ENCODE measurements at places on chromosomes 1 and 21.

DNA sequence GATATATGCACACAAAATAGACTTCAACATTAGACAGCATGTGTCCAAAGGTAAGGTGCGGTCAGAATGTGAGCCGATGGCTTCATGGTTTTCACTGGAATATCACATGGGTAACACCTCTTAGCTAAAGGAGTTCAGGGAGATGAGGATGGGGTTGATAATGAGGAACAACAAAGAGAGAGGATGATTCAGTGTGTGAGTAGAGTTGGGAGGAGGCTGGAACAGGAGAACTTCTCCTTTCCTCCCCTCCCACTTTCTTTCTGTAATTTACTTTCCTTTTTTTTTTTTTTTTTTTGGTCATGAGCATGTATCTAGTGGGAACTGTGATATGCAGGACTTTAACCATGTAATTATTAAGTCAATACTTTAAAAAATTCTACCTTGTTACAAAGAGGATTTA is 99.4 kb downstream of the FASLG start:
- no peak for DNase-seq

DNA sequence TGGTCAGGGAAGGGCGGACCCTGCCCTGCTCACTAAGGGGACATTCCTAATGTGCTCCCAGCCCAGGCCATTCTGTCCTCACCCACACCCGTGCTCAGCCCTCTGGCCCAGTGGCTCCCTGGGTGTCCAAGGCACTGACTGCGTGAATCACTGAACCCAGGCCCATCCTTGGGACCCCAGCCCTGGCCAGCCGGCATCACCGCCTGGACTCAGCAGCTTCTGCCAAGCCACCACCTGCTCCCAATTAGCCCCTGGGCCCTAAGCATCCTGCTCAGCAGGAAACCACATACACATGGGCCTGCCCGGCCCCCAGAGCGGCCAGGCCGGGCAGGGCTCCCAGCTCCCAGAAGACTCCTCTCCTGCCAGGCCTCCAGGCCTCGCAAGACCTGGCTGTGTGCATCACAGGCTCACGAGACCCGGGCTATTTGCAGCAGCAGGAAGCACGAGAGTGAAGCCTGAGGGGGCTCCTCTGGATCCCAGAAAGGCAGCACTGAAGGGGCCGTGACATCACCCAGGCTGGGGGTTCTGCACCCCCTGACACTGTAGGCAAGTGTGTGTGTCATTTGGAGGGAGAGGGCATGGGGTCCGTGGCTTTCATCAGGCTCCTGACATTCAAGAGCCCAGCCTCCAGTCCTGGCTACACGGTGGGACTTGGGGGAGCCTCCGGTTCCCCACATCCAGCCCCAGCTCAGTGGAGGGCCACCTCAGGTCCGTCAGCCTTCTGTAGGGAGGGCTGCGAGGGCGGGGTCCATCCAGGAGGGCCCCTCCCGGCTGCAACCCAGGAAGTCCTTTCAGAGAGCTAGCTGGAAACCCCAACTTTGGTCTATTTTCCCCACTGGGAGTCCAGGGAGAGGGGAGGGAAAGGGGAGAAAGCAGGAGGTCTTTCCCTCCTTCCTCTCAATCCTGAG is 1.6 kb downstream of the MFAP2 start:
- peak; percentile 97 for DNase-seq

DNA sequence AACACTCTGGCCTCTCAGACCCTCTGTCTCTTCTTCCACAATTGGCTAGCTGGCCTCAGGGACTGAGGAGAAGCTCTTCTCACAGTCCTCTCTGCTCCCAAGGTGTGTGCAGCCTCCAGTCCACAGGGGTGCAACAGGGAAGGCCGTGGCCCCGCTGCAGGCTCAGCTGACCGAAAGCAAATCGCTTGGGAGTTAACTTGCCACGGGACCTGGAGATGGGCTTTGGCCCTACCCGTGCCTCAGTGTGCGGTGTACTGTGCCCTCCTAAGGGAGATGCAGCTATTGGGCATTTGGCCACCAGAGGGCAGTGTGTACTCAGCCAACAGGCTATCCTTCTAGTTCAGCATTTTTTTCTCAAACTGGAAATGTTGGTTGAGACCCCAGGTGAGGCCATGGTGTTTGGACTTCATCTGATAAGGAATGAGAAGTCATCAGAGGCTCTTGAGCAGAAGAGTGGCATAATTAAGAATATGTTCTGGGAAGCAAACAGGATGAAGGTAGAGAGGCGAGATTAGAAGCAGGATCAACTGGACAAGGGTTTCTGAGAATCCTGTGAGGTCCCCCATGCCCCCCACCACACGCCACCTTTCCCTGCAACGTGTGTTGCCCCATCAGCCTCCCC is 42.5 kb upstream of the TMEM125 start:
- DNase-seq, result peak; percentile 76

GRCh38 chr1:159854116-159854692 is 8.3 kb downstream of the VSIG8 start:
- DNase-seq, result peak; percentile 68

GRCh38 chr1:198805498-198806151 is 166.8 kb downstream of the PTPRC start:
- no peak for DNase-seq

GRCh38 chr21:34974162-34974981 is 74.7 kb downstream of the RUNX1 start:
- no peak for DNase-seq

- peak; percentile 53 for DNase-seq
Observed at GRCh38 chr1:44405031-44405797, at the start of gene RNF220. RNF220 (plus strand) TSS chr1:44405255.

DNA sequence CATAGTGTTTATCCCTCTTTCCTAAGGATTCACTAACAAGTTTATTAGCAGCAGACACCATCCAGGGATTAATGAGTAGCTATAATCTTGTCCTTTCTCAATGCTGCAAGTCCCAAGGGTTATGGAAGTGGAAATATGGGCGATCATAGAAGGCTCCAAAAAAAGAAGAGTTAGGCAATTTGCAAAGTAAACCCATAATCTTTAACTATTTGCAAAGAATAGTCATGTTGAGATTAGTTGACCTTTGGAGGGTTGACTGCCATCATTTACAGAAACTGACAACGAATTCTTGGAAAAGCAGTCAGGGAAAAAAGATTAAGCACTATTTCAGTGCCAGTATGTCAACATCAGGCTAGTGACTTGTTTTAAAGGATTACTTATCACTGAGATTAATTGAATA is 169.9 kb downstream of the KCNT2 start:
- no peak for DNase-seq

GRCh38 chr1:154863315-154864174 is 6.5 kb downstream of the KCNN3 start:
- DNase-seq, result no peak

DNA sequence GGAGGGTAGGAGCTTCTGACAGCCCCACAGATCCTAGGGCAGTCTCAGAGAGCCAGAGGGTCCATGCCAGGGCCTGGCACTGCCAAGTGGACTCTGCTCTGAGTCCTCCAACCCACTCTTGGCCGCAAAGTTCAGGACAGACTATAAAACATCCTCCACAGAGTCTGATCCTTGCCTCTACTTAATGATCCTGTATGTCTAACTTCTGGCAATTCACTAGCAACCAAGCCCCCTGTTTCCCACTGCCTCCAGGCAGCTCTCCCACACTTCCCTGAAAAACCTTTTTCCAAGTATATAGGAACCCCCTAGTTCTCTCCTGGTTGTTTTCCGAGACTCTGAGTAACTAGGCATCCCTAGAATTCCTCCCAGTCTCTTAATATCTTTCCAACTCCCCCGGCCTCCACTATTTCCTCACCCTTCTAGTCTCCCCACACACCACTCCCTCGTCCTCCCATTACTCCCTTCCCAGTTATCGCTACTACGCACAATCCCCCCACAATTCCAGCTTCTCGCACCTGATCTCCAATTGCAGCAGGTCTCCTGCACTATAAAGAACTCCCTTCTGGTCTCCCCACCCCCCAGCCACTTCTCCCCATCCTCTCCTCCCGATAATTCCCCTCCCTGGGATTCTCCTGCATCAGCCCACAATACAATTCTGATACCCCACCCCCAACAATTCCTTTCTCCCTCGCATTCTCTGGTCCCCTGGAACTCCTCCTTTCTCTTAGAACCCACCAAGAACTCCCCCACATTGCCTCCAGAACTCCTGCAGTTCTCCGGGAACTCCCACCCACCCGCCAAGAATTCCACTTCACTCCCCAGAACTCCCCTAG is 574 bp downstream of the IGSF9 start:
- DNase-seq, result no peak

- DNase-seq, result no peak
Observed at GRCh38 chr21:46428987-46429710, 29.5 kb upstream of the DIP2A start.

GRCh38 chr1:165436994-165437393 is 7.9 kb downstream of the RXRG start:
- no peak for DNase-seq

DNA sequence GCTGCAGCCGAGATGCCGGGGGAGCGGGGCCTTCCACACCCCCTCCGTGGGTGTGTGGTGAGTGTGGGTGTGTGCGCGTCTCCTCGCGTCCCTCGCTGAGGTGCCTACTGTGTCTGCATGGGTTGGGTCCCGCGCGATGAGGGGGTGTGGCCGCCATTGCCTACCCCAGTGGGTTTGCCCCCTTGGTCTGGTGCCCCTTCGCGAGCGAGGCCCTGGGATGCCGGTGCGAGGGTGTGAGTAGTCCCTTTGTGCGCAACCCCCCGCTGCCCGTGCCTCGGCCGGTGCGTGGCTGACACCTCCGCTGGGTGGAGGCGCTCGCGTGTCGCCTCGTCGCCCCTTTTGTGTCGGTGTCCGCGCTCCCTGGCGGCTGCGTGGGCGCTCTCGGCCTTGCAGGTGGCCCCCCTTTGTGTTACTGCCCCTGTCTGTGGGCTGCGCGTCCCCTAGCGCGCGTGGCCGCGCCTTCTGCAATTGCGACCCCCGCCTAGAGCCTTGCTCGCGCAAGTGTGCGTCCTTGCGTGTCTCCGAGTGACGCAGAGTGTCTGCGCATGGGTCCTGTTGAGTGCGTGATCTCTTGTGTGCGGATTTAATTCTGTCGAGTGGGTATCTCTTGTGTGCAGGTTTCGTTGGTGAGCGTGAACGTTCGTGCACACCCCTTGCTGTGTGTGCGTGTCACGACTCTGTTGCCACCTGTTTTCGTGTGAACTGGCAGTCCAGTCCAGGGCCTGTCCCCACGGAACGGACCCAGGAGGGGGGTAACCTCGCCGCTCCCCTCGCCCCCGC is 553 bp downstream of the TTC3 start:
- DNase-seq, result peak; percentile 6

DNA sequence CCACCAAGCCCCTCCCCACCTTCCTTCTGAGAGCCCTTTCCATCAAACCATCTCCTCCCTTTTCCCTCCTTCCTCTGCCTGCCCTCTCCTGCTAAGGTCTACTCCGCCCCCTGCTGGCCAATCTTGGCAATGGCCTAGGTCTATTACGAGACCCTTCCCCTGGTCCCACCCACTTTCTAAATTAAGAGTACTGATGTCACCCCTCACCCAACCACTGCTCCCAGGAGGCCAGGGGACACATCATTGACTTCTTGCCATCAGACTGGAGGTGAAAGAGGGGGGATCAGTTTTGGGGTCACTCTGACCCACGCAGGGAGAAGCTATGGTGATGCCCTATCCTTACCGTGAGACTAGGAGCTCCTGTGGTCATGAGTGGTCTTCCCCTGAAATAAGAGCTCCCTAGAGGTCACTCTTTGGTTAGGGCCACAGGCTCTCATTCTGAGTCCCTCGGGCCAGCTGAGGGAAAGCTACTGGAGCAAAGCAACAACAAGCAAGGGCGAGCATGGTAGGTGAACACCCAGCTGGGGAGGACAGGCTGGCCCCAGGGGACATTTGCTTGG is 34.6 kb upstream of the S100A7 start:
- peak; percentile 60 for DNase-seq

DNA sequence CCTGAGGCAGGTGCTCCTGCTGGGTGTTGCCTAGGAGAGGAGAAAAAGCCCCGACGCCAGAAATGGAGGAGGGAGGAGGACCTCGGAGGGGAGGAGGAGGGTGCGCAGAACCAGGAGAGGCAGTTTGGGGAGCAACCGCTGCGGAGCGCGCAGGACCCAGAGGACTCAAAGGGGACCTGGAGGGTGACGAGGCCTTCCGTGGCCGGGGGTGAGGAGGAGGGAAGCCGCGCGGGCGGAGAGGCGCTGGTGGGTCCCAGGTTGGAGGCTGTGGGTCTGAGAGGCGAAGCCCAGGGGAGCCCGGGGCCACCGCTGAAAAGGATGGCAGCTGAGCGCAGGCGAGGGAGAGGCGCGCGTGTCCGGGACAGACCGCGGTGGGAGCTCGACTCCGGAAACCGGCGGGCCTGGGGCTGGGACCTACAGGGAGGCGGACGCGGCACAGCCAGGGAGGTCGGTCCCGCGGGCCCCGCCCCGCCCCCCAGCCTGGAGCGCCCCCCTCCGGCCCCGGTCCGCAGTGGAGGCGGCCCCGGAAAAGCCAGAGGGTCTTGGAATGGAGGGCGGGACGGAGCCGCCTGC is 15.1 kb downstream of the RNF223 start:
- no peak for DNase-seq

GRCh38 chr1:222310836-222311235 is 237.1 kb downstream of the HHIPL2 start:
- peak; percentile 30 for DNase-seq

- DNase-seq, result no peak
Observed at GRCh38 chr21:42042651-42043050, 28.5 kb upstream of the UMODL1 start.

- no peak for DNase-seq
Observed at GRCh38 chr21:45403133-45403824, 1.7 kb upstream of the COL18A1 start.

- no peak for DNase-seq
Observed at GRCh38 chr21:40769231-40769630, 77.7 kb downstream of the DSCAM start.

- no peak for DNase-seq
Observed at GRCh38 chr1:41767534-41768525, 150.9 kb downstream of the HIVEP3 start.

- DNase-seq, result no peak
Observed at GRCh38 chr1:207336559-207337467, 15.3 kb downstream of the CD55 start.

DNA sequence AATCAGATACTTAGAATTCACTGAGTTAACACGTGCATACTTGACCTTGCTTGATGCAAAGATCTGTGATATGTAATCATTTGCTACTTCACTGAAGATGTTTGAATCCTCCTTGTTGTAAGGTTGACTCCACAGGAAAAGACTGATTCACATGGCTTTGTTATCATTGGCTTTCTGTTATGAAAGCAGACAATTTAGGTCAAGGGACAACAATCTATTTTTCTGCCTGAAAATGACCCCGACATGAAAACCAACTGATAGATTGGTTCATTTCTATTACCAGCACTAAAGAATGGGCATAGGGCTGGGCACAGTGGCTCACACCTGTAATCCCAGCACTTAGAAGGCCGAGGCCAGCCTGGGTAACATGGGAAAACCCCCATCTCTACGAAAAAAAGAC is 546.9 kb downstream of the SMYD3 start:
- no peak for DNase-seq

- DNase-seq, result no peak
Observed at GRCh38 chr1:41404308-41404761, 43.1 kb downstream of the FOXO6 start.

DNA sequence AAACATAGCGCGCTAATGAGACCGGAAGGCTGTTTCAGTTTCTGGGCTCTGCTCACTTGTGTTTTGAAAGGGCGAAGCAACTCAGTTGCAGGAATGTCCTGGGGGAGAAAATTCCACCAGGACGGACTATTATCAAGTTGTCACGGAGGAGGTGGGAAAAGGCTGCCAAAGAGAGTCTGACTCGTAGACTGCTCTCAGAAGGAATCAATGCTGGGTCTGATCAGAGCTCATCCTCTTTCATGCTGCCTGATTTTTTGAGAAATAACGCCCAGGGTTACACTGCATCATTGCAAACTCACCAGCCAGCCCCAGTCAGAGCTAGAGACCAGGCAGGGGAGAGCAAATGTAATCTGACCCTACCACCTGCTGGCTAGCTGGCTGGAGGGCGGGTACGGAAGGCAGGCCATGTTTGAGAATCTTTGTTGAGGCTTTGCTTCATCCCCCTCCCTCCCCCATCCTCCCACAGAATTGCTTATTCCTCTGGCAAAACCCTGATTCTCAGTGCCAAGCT is 36.4 kb upstream of the BCL9 start:
- DNase-seq, result peak; percentile 28

Data from AG08395 (cell line).